ENCODE measurements at places on chromosomes 4 and X.

- no peak for DNase-seq
Observed at GRCh38 chr4:66564901-66565651, 894.8 kb upstream of the EPHA5 start.

DNA sequence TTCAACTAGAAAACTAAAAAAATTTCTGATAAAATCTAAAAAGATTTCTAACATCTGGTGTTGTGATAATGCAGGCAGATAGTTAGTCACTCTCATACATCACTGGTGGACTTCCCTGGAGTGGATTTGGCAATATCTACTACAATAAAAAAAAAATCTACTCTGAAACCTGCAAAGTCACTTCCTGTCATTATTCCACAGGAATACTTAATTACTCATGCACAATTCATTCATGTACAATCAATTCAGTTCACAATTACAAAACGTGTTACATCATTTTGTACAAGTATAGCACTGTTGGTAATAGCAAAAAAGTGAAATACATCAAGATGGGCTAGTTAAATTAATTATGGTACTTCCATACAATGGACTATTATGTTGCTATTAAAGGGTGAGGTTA is 16.5 kb upstream of the RHOH start:
- DNase-seq, result no peak

DNA sequence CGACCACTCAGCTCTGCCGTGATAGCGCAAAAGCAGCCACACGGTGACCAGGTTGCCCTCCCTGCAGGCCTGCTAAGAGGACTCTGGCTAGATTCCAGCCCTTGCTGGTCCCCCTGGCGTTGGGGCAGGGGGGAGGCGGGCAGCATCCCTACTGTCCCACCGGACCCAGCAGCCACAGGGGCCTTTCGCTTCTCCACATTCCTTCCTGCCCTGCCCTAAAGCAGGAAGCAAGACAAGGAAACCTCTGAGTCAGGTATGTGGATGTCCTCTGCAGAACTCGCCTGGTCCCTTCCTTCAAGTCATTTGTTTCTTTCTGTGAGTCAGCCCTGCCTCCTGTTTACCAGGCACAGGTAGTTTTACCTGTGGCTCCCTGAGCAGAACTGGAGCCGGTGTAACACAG is 60.2 kb upstream of the CLDN34 start:
- no peak for DNase-seq

GRCh38 chr4:74449571-74450297 is 4.8 kb downstream of the AREG start:
- DNase-seq, result no peak

- DNase-seq, result no peak
Observed at GRCh38 chrX:108993909-108994308, 257.5 kb upstream of the IRS4 start.

Measured in CD4-positive, alpha-beta T cell treated with Interleukin-2 at 100 ng/mL for 4 hours (primary cell).